NCI-H2171 (cell line): ENCODE measurements at places on chromosomes 2 and 18.

DNA sequence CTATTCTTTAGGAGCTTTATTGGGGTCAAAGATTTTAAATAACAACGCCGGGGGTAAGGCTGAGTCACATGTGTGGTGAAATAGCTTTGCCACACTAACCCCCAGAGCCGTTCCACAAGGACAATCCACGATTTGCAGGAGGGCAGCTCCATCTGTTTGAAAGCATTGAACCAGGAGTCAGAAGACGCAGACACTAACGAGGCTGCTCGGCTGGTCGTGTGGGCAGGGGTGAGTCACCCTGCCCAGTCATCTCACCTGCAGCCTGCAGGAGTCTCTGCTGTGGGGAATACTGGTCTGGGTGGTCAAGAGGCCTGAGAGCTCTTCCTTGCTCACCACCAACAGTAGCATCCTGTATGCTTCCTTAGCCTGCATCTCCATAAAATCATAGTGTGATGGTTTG lies 149.2 kb upstream of the NCK2 start:
- no peak for DNase-seq

DNA sequence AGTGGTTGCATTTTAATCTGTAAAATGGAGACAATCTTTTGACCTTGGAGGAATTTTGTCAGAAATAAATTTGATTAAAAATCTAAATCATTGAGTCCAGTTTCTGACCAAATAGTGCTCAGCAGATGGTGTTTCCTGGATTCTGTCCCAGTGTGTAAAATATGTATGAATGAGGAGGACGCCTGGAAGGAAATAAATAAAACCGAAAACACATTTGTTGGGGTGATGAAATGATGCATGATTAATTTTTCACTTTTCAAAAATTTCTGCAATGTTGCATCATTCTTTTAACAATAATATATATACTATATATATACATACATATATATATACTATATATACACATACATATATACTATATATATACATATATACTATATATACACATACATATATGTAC lies 261.1 kb upstream of the TRIB2 start:
- no peak for DNase-seq

GRCh38 chr2:15378148-15378908 lies 182.8 kb downstream of the NBAS start:
- no peak for DNase-seq

- DNase-seq: no peak
These were observed 51.2 kb upstream of the CREB1 start for GRCh38 chr2:207478572-207478971.

GRCh38 chr2:85741833-85742455 lies 11.8 kb upstream of the ATOH8 start:
- DNase-seq: peak; percentile 71

GRCh38 chr2:126990200-126990599 lies 91.5 kb downstream of the TEX51 start:
- no peak for DNase-seq

- DNase-seq: no peak
These were observed 229.3 kb upstream of the AGAP1 start for GRCh38 chr2:235264512-235264911.
